ENCODE measurements at places on chromosomes 7 and 10.

DNA sequence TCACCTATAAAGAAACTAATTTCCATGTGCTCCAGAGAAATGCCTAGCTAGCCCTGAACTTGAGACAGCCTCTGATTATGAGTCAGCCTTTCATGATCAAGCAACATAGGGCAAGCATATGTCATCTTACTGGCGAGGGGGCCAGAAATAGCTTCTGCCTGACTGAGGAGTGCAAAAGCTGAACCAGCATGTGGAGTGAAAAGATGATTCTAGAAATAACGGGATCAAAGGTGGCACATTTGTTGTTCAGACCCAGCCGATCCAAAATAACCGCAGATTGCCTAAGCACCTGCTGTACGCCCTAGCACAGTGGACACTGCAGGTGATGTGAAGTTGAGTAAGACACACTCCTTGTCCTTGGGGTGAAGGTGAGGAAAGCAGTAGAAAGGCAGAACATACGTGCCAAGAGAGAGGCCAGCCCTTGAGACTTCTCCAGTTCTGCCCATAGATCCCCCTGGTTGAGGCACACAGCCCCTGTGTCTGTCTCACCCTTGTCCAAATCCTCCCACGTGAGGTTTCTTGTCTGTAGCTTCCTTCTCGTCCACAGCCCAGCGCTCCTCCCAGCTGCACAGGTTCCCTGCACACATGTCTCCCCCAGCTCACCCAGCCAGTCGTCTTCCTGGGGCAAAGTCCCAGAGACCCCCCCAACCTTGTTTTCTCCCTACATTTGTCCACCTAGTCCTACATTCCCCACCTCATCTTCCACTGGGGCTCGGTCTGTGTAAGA is 2.8 kb upstream of the BCL7B start:
- no peak for DNase-seq

GRCh38 chr7:43590862-43591557 is 8.1 kb downstream of the STK17A start:
- no peak for DNase-seq

DNA sequence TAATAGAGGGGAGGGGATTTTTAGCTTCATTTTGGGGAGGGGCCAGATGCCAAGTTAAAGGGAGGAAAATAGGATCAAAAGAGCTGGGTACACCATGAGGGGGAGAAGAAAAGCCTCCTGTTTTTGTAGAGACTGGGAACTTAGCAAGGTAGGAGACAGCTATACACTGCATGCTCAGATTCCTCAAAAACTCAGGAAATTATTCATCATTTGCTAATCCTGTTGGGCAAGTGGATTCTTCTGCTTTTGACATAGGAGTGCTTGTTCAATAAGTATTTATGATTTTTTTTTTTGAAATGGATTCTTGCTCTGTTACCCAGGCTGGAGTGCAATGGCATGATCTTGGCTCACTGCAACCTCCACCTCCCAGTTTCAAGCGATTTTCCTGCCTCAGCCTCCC is 73.4 kb downstream of the LYZL2 start:
- DNase-seq = no peak

GRCh38 chr10:58796242-58796641 is 283.6 kb downstream of the BICC1 start:
- no peak for DNase-seq

GRCh38 chr7:126529833-126530232 is 722.9 kb downstream of the GRM8 start:
- no peak for DNase-seq

- no peak for DNase-seq
Measured at GRCh38 chr10:71103961-71104360, 108.4 kb upstream of the UNC5B start.
